Ovary (tissue), 10 donors: ENCODE measurements at places on chromosomes 5 and 9. TPM values are rescaled to one million over a fixed set of nuclear protein-coding genes. Genes with fewer than 3 reads are reported as not detected.
A peak's percentile ranks its signal among the peaks of the same experiment; 100 is the strongest.

The CER1 gene
- total RNA-seq, result not detected

The STPG3 gene
- total RNA-seq, result not detected

The AK1 gene
- total RNA-seq, result 154 TPM

DNA sequence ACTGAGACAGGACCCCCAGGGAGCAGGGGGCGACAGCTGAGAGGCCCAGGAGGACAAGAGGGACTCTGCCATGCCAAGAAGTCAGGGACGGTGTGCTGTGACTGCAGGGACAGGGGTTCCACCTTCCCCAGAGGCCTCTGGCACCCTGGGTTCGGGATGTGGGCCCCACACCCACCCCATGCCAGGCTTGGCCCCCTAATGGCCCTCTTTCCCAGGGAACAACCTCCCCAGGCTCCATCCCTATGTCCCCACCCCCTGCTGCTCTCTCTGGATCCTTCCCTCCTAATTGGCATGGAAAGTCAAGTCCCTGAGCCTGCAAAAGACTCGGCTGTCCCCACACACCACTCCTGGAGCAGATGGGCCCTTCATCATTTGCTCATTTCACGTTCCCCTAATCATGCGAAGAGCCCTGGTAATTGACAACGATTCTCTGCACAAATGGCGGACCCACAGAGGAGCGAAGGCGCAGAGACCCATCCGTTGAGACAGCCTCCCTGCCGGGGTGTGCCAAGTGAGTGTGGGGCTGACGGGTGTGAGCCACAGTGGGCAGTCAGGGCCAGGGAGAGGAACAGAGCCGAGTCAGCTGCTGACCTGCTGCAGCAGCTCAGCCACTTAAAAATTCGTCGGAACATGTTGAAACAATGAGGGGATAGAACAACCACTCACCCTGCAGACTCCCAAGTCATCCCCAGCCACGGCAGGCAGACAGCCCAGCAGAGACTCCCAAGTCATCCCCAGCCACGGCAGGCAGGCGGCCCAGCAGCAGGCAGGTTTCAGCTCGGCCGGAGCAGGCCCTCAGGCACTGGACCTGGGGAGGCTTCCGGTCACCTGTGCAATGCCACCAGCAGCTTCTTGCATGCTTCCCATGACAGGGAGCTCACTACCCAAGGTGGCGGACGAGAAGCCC lies 109.0 kb downstream of the VAV2 start:
- H3K4me3 ChIP-seq, result no peak overlapping the region
- H3K27me3 ChIP-seq, result no peaks in the 10 kb centered on the region
- DNase-seq, result no peak
- H3K36me3 ChIP-seq, result no peaks in the 10 kb centered on the region
- peaks cover 12% of the 10 kb centered on the region for H3K4me1 ChIP-seq
- no peak overlapping the region for H3K27ac ChIP-seq

- H3K36me3 ChIP-seq, result no peaks in the 10 kb centered on the region
- peak overlapping the region; percentile 1 for H3K27ac ChIP-seq
- peaks cover 12% of the 10 kb centered on the region for H3K4me1 ChIP-seq
- DNase-seq, result peak; percentile 59
- H3K27me3 ChIP-seq, result no peaks in the 10 kb centered on the region
- no peak overlapping the region for H3K4me3 ChIP-seq
Measured at GRCh38 chr5:32504989-32505596, 60.6 kb upstream of the ZFR start.

- H3K27me3 ChIP-seq, result no peaks in the 10 kb centered on the region
- H3K4me1 ChIP-seq, result no peaks in the 10 kb centered on the region
- no peak overlapping the region for H3K4me3 ChIP-seq
Measured at GRCh38 chr5:88049737-88050136, 218.9 kb downstream of the TMEM161B start.

- H3K27me3 ChIP-seq, result no peaks in the 10 kb centered on the region
- no peak overlapping the region for H3K27ac ChIP-seq
- no peak overlapping the region for H3K4me3 ChIP-seq
- no peaks in the 10 kb centered on the region for H3K4me1 ChIP-seq
- no peaks in the 10 kb centered on the region for H3K36me3 ChIP-seq
Measured at GRCh38 chr5:163089230-163089629, 348.2 kb upstream of the CCNG1 start.

DNA sequence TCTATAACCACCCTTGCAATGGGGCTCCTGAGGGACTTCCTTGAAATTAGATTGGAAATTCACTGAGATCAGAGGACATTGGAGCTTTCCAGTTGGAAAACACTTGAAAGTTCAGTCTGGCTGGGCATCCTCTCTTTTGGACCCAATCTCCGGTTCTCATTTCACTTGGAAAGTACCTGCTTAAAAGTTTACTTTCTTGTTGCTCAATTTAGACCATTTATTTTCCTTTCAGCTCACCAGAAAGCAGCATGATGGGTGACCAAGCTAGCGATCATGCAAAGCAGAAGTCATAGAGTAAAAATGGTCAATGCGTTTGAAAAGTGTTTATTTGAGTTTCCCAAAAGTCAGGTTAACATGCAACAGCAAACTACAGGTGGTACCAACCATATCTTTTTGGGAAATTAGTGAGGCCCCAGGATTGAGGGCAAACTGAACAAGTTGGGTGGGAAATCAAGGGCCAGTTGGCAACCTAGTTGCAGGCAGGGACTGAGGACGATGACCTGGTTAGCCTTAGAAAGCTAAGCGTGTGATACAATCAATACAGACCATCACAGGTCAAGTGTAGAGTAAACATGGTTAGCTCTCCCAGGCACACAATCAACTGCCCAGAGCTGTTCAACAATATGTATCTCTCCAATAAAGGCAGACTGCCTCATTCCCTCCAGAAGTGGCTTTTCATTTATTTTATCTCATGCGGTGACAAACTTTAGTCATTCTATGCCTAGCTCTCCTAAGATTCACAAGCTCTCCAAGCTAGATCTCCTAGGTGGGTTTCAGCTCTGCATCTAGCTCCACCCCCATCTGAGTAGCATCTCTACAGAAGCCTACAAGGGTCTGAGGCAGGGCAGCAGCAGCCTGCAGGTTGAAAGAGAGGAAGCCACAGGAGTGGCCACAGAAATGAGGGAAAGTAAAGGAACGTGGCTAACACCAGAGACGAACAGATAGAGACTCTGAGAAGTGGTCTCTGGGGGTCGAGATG lies 136.9 kb downstream of the UGCG start:
- H3K27me3 ChIP-seq, result no peaks in the 10 kb centered on the region
- DNase-seq, result no peak
- no peak overlapping the region for H3K4me3 ChIP-seq

DNA sequence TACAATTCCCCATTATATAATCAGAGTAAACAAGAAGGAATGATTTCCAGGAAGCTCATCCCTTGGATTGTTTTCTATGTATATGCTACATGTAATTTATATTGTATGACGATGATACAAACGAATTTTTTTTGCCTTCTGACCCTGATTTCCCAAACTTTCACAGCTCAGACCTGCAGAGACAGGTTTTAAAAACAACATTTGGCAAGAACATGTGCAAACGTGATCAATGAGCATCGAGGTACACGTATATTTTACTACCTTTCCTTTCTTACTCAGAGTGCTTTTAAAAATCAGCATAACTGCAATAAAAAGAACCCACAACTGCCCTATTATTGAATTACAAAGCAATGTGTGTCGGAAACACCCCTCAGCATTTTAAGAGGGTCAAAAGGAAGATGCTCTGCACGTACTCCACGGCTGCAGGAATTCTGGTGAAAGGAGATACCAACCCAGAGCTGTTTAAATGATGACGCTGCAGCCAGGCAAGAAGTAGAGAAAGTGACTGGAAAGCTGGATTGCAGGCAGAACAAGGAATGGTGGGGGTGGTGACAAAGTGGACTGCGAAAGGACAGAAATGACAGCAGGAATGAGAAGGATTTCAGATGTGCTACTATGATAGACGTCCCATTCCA lies 533.5 kb downstream of the RAB3C start:
- no peak for DNase-seq
- H3K36me3 ChIP-seq, result no peaks in the 10 kb centered on the region
- no peaks in the 10 kb centered on the region for H3K4me1 ChIP-seq
- H3K27ac ChIP-seq, result no peak overlapping the region
- H3K4me3 ChIP-seq, result no peak overlapping the region
